ENCODE measurements at places on chromosomes 2 and 18.

DNA sequence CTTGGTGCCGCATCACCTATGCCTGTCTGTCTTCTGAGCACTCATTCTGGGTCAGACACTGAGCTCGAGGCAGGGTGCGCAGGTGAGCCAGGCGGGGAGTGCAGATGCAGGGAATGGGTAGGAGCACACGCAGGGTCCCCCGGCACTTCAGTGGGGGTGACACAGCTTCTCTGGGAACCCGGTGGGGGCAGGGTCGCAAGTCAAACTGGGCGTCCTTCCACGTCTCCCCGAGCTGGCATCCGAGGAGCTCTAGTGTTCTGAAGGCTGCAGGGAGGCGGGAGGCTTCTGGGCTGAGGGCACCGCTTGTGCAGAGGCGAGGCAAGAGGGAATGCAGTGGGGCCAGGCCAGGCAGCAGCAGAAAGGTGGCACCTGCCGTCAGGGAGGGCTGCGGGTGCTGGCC is 86.0 kb downstream of the DGKD start:
- DNase-seq = no peak

DNA sequence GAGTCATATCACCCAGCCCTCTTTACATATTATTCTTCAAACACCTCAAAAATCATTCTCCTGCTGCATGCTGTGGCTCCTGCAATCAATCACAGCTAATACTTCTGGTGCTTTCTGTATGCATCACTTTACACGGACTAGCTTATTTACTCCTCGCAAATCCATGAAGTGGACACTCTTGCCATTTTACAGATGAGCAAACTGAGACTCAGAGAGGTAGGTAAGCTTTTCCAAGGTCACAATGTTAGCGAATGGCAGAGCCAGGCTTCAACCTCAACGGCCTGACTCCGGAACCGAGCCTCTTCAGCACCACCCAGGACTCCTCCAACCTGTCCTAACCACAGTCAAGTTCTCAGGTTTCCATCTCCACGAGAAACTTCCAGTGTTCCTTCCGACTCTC is 36.8 kb downstream of the TCF4 start:
- DNase-seq = no peak

GRCh38 chr2:206814498-206814897 is 49.1 kb downstream of the FASTKD2 start:
- no peak for DNase-seq

DNA sequence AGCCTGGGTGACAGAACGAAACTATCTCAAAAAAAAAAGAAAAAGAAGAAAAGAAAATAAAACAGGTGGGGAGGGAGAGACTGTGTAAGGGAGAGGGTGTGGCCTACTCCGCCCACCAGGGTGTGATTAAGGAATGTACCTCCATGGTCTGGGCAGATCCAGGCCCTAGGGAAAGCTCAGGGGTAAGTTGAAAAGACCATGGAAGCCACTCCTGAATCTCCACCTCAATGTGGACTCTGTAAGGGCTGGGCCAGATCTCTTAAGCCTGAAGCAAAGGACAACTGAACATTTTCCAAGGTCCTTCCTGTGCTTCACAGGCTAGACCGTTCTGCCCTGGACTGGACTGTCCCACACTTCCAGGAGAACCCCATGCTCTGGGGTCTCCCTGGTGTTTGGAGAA is 9.7 kb upstream of the ATG16L1 start:
- DNase-seq = no peak

DNA sequence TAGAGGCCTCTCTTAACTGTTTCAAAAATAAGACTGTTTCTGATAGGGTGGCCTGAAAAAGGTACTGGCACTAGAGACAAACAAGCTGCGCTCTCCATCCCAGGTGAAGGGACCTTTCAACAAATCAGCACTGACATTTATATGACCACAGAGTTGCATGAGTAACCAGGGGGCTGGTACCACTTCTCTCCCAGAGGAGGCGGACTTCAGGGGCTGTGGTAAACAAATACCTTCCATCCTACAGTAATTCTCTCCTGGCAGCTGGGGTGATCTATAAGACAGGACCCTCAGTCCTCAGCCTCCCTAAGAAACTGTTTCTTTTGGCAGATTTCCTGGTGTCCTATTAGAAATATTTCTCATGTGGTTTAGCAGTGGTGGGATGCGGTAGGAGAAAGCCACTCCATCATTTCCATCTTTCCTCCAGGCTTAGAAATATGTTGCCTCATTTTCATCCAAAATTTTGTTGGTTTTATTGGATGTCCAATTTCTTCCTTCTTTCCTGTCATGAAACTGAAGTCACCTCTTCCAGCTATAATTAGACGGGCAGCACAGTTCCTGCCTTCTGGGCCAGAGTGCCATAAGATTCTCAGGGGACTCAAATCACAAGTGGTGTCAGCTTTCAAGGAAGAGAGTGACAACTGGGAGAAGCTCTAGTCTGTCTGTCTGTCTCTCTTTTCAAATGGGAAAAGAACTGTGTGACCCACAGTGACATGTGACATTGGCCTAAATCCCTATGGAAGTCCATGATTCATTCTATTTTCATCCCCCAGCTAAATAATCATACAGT is 96.4 kb downstream of the CYRIA start:
- no peak for DNase-seq

- DNase-seq = no peak
These were observed 525.4 kb downstream of the CCDC85A start for GRCh38 chr2:56709181-56709580.
